Dermis blood vessel endothelial cell (primary cell): ENCODE measurements at places on chromosomes 7 and 10.
A peak's percentile ranks its signal among the peaks of the same experiment; 100 is the strongest.

- no peak for DNase-seq
Measured at GRCh38 chr7:47314248-47314647, 267.7 kb downstream of the TNS3 start.

DNA sequence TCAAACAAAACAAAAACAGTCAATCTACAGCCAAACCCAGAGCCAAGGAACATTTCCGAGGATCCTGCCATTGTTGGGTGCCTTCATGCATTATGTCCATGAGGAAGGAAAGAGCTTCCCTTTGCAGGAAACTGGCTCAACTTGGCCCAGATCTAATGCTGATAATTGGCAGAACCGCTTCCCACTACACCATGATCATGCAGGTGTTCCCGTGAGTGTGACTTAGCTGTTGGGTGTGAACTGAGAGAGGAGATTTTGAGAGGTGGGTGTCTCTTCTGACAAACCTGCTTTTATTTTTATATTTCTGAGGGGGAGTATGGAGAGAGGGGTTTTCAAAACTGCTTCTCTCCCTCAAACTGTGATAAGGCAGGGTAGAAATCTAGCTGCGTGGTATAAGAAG is 14.6 kb downstream of the SAP25 start:
- DNase-seq: peak; percentile 39

GRCh38 chr10:7027913-7028808 is 382.7 kb downstream of the SFMBT2 start:
- DNase-seq: no peak

GRCh38 chr10:115998301-115998700 is 274.7 kb downstream of the GFRA1 start:
- no peak for DNase-seq

- DNase-seq: no peak
Measured at GRCh38 chr7:140990193-140990962, 24.4 kb downstream of the MRPS33 start.
